CD4-positive, alpha-beta T cell (primary cell): ENCODE measurements at places on chromosomes 2 and 18.

- DNase-seq, result no peak
These were observed 401.8 kb downstream of the GALR1 start for GRCh38 chr18:77651441-77651840.

DNA sequence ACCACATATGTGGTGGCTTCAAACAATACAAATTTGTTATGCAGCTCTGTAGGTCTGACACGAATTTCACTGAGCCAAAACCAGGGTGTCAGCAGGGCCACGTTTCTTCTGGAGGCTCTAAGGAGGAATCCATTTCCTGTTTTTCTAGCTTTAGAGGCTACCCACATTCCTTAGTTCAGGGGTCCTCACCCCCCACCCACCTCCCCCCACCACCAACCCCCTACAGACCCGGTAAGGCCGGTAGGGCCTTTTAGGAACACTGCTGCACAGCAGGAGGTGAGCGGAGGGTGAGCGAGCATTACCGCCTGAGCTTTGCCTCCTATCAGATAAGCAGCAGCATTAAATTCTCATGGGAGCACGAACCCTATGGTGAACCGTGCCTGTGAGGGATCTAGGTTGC lies 10.6 kb upstream of the SLC39A10 start:
- DNase-seq, result no peak

DNA sequence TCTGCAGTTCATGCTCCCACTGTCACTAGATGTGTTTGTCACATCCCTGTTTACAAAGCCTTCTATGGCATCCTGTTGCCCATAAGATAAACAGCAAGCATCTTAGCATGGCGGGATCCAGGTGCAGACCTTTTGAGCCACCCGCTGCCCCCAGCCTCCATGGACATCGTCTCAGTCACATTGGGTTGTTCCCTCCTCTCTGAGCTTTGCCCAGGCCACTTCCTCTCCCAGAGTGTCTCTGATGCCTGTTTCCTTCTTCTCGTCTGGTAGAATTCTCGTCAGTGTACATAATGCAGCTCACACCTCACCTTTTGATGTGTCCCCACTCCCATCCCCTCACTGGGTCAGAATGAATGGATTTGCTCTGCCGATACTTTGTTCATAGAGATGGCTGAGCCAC lies 239.0 kb upstream of the APCDD1 start:
- no peak for DNase-seq

- DNase-seq, result no peak
These were observed 22.0 kb downstream of the GPC1 start for GRCh38 chr2:240457223-240458043.

- DNase-seq, result no peak
These were observed 702.2 kb upstream of the NRXN1 start for GRCh38 chr2:51734115-51734514.

- no peak for DNase-seq
These were observed 997 bp downstream of the BOK start for GRCh38 chr2:241559323-241560161.

GRCh38 chr2:12061286-12062052 lies 315.0 kb downstream of the LPIN1 start:
- no peak for DNase-seq

- no peak for DNase-seq
These were observed 13.7 kb upstream of the GREB1 start for GRCh38 chr2:11520092-11520693.

DNA sequence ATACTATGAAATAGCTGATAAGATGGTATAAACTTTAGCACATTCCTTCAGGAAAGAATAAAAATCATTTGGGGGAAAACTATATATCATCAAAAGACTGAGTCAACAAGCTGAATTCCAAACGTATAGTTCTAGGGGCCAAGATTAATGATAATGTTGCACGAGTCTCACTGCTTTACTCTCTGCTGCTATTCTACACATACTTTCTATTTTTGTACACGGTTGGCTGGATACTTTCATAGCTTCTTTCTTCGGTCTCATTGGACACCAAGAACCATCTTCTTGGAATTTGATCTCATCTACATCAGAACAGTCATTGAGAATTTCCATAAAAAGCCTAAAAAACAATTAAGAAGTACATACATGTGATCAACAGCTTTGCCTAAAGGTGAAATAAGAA lies 72.7 kb upstream of the ST8SIA5 start:
- no peak for DNase-seq

GRCh38 chr2:96345868-96346462 lies 10.4 kb downstream of the NCAPH start:
- DNase-seq, result no peak

DNA sequence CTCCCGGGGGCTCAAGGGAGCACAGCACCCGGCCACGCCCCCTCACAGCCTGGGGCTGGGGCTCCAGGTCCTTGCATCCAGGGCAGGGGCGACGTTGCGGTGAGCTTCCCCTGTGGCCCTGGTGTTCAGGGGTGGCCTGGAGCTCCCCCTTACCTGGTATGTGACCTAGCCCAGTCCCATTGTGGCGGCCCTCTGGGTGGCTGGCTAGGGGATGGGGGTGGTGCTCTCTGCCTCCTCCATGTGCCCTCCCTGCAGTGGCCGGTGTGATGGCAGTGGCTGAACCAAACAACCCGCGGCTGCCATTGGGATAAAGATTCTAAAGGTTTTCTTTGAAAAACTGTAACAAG lies 288.3 kb downstream of the RDH14 start:
- no peak for DNase-seq

GRCh38 chr2:16763493-16763899 lies 97.9 kb upstream of the CYRIA start:
- no peak for DNase-seq

GRCh38 chr2:235343156-235343774 lies 150.6 kb upstream of the AGAP1 start:
- no peak for DNase-seq

- DNase-seq, result no peak
These were observed 132.8 kb upstream of the SATB2 start for GRCh38 chr2:199590321-199591203.

- DNase-seq, result no peak
These were observed 162.0 kb downstream of the C1D start for GRCh38 chr2:67900826-67901225.

- no peak for DNase-seq
These were observed 382.5 kb downstream of the ERBB4 start for GRCh38 chr2:212156088-212156487.

DNA sequence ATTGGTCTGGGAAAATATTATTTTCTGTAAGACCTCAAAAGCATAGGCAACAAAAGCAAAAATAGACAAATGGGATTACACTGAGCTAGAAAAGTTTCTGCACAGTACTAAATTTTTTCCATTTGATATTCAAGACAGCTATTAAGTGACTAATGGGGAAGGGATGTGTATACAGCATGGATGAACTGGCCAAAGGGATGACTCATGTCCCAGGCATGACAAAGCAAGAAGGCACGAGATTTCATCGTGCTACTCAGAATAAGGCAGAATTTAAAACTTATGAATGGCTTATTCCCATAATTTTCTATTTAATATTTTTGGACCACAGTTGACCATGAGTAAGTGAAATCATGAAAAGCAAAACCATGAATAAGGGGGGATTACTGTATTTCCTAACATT lies 1250.1 kb upstream of the GYPC start:
- DNase-seq, result no peak

DNA sequence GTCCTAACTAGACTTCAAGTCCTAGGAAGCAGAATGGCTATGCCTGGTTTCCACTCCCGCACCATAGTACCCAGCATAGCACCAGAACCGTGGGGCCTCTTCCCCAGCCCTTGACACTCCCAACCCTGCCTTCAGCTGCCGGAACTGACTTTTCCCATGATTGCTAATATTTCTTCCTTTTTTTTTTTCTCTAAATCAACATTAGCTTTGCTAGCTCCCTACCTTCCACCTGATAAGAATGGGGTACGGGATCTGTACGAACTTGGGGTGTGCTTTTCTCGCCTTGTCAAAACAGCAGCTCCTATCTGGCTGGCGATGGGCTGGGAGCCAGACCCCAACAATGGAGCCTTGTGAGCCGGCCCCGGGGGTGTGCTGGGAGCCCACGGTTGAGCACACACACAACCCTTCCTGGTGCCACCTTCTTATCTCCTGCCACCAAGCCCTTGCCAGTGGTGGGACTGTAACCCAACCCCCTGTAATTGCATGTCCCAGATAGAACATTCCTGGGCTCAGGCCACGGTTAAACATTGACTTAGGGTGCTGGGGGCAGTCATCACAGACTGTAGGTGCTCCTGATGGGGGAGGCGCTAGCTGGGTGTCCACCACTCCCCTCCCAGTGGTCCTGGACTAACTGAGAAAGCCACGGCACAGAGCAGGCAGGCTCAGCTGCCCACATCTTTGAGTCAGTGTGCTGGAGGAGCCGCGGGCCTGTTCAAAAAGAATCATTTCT lies 213.0 kb upstream of the HAAO start:
- DNase-seq, result no peak

- no peak for DNase-seq
These were observed 82.6 kb downstream of the THADA start for GRCh38 chr2:43513216-43513615.

DNA sequence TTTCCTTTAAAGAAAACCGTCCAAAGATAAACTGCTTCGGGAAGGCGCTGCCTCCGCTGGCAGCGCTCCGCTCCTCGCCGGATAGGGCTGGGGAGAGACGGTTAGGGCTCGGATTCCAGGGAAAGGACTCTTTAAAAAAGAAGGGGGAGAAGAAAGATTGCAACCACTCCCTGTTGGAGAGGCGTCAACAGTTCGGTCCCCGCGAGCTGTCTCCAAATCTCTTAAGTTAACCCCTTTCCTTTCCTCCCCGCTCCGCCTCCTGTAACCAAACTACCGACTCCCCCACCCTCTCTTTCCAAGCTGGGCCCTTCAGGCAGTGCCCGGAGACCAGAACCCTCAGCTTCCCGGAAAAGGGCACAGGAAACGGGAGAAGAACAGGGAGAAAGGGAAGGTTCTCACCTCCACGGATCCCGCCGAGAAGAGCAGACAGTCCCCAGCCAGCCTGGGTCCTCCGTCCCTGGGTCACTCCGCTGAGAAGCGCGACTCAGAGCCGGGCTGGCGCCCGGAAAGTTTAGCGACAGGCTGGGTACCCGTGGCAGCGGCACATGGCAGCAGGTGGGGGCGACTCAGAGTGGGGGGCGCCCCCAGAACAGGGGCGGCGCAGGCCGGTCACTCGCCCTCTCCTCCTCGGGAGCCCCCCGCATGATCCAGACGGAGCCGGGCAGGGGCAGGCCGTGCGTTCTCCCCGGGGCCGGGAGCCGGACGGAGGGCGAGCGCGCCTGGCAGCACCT lies 675 bp downstream of the FZD5 start:
- no peak for DNase-seq

DNA sequence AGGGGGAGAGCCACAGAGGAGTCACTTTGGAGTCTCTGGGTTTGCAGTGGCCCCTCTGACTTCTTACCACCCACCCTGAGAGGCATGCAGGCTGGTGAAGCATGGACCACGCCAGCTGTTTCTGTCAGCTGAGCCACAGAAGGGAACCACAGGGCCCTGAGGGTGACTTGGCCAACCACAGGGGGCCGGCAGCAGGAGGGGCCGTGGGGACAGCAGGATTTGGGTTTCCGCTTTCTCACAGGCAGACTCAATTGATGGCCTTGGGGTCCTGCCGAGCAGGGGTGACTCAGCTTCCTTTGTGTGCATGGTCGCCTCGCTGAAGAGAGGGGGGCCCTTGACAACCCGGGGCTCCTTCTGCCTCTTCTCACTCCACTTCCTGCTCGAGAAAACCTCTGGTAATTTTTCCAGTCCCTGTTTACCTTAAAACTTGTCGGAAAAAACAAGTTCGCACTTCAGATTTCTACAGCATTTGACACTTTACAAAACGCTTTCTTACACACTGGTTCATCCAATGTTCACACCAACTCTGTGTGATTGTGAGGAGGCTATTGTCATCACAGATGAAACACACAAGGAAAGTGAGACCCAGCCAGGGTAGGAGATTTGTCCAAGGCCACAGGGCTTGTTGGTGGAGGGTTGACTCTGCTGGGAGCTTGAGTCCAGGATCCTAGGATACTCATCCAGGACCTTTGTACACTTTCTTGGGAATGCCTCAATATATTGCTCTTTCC lies 311.2 kb downstream of the LPIN1 start:
- DNase-seq, result no peak

GRCh38 chr2:10273215-10274175 lies 29.2 kb upstream of the HPCAL1 start:
- no peak for DNase-seq

GRCh38 chr18:77133051-77133834 lies 660 bp upstream of the MBP start:
- DNase-seq, result no peak

DNA sequence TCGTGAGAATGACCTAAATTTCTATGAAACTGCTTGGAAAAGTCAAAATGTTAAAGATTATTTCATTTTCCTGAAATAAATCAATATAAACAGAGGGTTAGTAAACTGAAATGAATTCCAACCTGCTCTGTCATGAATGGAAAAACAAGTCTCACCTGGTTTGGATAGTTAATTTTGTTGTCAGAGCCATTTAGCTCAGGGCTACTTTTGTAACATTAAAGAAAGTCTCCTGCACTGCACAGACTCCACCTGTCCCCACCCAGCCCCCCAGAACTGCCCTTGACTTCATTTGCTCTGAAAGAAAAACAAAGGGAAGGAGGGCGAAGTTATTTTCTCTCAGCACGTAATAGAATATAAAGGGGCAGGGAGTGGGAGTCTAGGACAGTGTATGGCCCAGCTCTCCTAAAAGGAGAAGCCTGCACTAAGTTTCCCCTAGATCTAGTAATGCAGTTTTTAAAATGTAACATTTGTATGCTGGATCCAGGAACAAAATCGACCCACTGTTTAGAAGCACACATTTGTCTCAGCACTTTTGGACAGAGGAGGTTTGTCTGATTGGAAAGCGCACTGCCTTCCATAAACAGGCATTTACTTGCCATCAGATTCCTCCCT lies 54.2 kb upstream of the ACSL3 start:
- no peak for DNase-seq

DNA sequence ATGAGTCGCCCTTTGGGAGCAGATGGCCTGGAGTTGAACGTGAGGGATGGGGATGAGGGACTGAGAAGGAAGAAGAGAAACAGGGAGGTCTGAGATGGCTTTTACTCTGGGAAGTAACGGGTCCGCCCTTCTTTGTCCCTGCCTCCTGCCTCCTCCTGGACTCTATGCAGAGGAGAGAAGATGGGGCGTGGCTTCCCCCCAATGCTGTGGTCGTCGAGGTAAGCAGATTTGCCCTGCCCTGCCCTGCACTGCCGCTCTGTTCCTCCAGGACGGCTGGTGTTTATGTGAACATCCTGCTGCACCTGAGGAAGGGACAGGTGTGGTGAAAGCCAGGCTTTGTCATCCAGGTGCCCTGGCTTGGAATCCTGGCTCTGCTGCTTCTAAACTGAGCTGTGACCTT lies 13.5 kb upstream of the NTSR2 start:
- DNase-seq, result no peak

- no peak for DNase-seq
These were observed 13.9 kb downstream of the PIAS2 start for GRCh38 chr18:46903406-46903805.

- no peak for DNase-seq
These were observed 1.8 kb upstream of the KCNG3 start for GRCh38 chr2:42495611-42496010.

DNA sequence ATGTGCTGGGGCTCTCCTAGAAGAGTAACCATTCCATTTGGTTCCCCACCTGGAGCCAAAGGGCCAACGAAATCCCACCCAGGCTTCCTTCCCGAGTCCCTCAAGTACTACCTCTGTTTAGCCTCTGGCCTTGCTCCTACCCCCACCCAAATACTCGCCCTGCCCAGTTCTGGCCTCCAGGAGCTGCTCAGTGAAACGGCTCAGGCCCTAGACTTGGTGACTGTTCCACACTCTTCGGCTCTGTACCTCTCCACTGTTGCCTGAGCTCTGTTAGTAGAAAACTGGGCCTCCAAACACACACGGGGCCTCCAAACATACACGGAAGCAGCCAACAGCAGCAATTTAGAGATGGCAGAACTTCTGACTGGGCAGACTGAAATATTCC lies 4.2 kb downstream of the OTX1 start:
- no peak for DNase-seq

GRCh38 chr2:113711851-113712250 lies 44.6 kb downstream of the SLC35F5 start:
- DNase-seq, result no peak
